Neural crest cell (in vitro differentiated cells): ENCODE measurements at places on chromosomes 12 and 14.

DNA sequence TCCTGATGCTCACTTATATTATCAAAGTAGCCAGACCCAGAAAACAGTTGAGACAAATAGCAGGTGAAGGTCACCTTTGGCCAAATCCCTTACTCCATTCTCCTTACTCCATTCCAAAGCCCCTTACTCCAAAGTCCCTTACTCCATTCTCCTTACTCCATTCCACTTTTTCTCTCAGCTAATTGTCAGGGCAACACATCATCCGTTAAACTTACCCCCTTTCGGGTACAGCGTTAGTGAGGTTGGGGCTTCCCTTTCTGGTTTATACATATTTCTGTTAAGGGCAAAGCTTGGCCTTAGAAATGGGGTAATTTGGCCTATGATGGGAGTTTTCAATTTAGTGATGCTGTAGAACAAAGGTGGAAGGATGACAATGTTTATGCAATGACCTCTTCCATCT, 111.8 kb upstream of the CCND2 start:
- no peak for DNase-seq

DNA sequence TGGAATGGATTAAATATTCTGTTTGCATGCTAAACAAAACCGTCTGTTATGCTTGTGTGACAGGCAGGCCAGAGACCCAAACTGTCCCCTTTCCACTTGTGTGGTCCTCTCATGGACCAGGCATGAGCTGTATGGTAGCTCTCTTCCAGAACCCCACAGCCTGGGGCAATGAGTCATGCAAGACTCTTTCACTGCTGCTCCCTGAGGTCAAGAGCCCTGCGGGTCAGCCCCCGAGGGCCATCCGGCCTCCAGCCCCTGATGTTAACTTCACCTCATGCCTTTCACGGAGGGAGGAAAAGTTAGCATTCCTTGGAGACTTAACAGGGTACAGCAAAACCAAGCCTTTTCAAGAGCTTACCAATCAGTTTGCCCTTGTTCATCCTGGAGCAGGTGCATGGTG, 239.1 kb upstream of the DIO3 start:
- DNase-seq: no peak

DNA sequence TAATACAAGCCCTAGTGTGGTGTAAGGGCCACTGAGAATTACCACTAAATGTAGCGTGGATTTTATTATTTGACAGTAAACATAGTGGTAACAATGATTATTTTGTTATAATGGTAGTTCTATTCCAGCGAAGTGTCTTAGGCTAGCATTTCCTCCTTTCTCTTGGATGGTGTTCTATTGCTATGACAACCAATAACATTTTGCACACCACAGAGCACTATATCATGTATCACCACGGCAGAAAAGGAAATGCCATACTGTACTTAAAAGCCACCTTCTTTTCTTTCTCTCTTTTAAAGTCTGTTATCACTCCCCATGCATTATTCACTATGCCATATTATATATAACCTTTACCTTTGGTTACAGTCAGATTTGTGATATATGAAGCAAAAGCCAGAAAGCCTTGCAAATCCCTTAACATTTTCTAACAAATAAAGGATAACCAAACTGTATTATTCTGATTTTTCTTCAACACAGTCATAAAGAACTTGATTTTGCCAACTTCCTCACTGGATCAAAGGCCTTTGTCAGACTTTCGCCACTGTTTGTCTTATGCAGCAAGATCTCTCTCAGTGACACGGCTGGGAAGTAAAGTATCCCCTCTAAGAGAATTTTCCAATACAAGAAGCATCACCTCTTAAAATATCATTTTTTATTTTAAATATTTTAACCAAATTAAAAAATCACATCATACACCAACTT, 195.8 kb downstream of the FOXN3 start:
- no peak for DNase-seq

DNA sequence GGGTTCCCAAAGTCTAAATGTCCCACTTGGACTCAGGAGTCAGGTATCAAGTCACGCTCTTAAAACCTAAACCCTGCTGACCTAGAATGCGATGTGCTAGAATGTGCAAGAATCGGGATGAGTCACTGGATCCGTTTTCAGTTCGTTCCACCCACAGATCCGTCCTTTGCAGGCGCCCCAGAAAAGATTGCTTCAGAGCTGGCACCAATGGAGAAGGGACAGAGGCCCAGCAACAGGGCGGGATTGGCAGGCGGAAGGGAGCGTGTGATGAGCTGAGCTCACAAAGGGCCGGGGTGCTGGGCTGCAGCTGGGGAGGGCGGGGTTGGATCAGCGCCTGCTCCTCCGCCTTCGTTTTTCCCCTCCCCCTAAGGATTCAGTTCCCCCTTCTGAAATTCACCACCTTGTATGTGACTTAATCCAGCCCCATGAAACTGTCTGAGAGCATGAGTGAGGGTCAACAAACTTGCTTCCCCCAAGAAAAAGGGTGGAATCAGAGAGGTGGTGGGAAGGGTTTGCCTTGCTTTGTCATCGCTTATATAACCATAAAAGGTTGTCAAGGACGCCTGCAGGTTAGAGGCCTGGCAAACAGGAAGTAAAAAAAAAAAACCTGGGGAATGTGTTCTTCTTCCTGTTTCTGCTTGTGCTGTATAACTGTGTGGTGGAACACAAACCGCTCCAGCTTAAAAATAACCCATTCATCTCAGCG, 2.8 kb upstream of the UBC start:
- peak; percentile 78 for DNase-seq

DNA sequence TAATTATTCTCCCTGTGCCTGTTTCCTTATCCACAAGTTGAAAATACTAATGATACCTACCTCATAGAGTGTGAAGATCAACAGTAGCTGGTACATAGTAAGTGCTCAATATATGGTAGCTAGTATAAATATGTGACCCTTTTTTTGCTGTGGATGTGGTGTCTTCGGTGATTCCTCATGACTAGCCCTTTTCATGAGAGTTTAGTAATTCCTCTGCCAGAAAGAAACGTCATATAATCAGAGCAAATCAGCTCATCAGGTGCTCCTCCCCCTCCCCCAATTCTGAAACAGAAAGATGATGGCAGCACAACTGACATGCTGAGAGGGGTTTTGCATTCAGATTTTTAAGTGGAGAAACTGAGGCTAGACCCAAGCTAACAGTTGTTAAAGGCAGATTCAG, 210.8 kb downstream of the SLC41A2 start:
- DNase-seq: no peak

DNA sequence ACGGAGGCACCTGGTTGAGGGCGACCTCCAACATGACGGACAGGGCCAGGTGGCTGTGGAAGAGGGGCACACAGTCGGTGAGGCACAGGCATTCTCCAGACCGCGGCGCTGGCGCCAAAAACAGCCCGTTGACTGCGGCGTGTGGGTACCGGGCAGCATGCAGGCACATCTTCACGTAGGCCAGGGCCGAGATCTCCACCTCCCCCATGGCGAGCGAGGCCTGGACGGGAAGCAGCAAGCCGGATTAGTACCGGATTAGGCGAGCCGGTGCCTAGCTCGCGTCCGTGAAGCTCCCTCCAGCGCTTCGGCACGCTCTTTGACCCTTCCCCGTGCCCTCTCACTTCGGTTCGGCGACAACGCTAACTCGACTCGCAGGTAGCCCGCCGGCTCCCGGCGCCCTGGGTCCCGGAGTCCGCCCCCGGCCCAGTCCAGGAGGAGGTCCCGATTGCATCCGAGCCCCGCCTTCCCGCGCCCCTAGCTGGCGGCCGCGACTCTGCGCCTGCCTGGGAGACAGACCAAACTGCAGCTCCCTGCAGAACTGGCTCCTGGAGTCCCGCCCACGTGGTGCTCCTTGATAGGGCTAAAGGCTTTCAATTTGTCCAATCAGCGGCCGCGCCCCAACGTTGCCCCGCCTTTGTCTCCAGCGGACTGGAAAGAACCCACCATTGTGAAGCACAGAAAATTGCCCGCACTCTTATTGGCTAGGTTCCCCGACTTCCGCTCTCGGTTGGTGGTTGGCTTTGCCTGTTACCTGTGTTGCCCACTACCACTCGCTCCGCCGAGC, at the start of gene EMC9:
Gene EMC9 (minus strand): TSS at position 495 of the 784 bp plus-strand sequence. CDS start 287 bp downstream, at position 208.
- peak; percentile 97 for DNase-seq

DNA sequence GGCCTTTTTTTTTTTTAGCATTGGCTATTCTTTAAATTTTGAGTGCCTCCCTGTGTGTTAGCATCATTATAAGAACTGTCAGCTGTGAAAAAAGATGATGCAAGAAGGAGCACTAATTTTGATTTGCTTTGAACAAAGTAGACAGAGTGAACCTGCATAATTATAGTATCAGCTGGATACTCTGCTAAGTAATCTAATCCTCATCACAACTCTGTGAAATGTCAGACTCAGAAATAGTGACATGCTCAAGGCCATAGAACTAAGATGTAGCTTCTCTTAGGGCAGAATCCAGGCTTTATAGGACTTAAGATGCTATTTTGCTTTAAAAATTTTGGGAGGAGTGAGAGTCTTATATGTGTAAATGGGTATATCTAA, 31.9 kb downstream of the FBXO34 start:
- DNase-seq: no peak
